Stimulated activated CD4-positive, alpha-beta T cell treated with anti-CD3 and anti-CD28 coated beads, Interleukin-2, amount 100 ng/mL, for 48 hours (primary cell): ENCODE measurements at places on chromosomes 5 and 9.

DNA sequence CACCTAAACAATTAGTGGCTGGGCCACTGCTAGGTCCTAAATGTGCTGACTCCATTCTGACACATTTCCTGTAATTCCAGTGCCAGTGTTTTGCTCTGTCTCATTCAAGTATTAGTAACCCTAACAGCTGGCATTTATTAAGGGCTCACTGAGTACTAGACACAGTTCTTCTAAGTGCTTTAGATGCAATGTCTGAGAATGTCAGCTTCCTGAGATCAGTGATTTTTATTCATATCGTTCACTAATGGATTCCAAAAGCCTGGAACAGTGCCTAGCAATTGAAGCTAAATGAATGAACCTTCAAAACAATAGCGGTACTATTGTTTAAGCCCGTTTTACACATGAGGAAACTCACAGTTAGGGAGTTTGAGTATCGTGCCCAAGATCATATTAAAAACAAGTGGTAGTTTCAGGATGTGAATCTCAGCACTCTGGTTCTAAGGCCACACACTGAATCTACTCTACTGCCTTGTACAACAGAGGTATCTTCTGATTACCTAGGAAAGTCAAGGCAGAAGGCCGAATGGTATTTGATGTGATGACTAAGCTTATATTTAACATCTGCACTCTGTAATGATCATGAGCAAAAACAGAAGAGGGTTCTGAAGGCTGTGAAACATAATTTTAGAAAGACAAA is 304.0 kb downstream of the PJA2 start:
- DNase-seq: no peak

- DNase-seq: peak; percentile 51
These were observed 25.8 kb upstream of the HMCN2 start for GRCh38 chr9:130239741-130240241.

DNA sequence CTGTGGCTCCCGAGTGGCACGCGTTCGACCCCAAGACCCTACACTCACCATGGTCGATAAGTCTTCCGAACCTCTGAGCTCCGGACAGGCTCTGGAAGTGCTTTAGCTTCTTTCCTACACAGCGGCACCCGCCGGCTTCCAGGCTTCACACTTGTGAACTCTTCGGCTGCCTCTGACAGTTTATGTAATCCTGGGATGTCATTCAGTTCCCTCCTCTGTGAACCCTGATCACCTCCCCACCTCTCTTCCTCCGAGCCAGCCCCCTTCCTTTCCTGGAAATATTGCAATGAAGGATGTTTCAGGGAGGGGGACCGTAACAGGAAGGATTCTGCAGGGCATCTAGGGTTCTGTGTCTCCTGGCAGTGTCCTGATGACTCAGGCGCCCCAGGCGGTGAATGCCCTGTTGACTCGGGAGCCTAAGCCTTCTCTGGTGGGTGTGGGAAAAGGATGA is at the start of gene CD14:
CD14 (minus strand) TSS at position 155 of the 451 bp plus-strand sequence; CDS start at position 51, 104 bp downstream.
- peak; percentile 5 for DNase-seq

- DNase-seq: no peak
These were observed 364.1 kb downstream of the PRELID2 start for GRCh38 chr5:145471026-145471425.
